ENCODE measurements at places on chromosomes 1 and 21. TPM values are rescaled to one million over a fixed set of nuclear protein-coding genes. Genes with fewer than 3 reads are reported as not detected.
A peak's percentile ranks its signal among the peaks of the same experiment; 100 is the strongest.

DNA sequence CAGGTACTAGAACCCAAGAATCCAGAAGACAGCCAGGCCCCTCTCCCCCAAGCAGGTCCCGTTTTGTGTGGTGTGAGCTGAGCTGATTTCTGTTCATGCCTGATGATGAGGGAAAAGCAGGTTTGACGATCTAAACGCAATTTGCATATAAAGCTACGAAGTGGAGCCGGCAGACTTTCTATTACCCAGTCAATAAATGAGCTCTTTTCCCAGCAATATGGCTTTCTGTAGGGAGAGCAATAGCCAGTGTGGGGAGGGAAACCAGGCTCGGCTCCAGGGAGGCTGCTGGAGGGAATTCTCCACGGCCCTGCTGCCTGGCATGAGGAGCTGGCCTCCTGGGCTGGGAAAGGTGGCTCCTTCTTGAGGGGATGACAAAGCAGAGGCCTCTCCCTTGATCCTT is 140.7 kb upstream of the AJAP1 start:
- H3K27me3 ChIP-seq = peaks cover 12% of the 10 kb centered on the region
- H3K4me1 ChIP-seq = peaks cover 13% of the 10 kb centered on the region
- no peak for DNase-seq
- no peak overlapping the region for H3K27ac ChIP-seq
- no peak overlapping the region for H3K4me3 ChIP-seq

DNA sequence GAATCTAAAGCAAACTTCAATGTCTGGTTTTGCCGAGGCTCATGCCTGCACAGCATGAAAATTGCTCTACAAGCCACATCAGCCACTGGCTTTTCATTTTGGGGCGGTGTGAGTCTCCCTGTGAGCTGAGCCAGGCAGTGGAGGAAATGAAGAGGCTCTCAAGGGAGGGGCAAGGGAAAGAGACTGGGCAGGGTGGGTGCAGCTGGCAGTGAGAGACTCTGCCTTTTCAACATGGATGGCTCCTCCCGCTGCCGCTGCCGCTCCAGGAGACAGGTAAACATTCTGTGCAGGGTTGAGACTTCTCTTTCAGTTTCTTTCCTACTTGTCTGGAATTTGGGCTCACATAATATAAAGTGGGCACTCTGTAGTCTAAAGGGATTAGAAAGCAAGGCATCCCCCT is 11.3 kb upstream of the CTSE start:
- H3K4me1 ChIP-seq = no peaks in the 10 kb centered on the region
- H3K27me3 ChIP-seq = no peaks in the 10 kb centered on the region
- peak overlapping the region; percentile 20 for H3K27ac ChIP-seq
- no peaks in the 10 kb centered on the region for H3K36me3 ChIP-seq
- no peak overlapping the region for H3K4me3 ChIP-seq
- no peak for DNase-seq

DNA sequence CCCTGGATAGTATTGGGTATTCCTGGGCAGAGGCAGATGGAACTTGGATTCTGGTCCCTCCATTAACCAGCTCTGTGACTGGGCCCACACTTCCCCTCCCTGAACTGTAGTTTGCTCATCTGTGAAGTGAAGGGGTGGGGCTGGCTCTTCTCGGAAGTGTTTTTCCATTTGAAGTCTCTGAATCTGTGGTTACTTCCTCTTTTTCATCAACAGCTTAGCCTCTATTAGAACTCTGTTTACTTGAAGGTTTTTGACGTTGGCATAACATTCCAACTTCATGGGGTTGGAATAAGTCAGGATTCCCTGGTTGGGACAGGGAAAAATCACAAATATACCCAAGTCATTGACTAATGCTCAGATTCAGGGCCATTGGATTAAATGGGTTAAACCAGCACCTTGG is 3.6 kb downstream of the KIAA0040 start:
- H3K27me3 ChIP-seq = no peaks in the 10 kb centered on the region
- peaks cover 8% of the 10 kb centered on the region for H3K36me3 ChIP-seq
- DNase-seq = no peak
- H3K4me3 ChIP-seq = no peak overlapping the region
- H3K4me1 ChIP-seq = peaks cover 18% of the 10 kb centered on the region

- no peaks in the 10 kb centered on the region for H3K36me3 ChIP-seq
- no peaks in the 10 kb centered on the region for H3K27me3 ChIP-seq
- no peaks in the 10 kb centered on the region for H3K4me1 ChIP-seq
- H3K4me3 ChIP-seq = no peak overlapping the region
Observed at GRCh38 chr1:80448081-80448480, 1352.7 kb upstream of the ADGRL2 start.

DNA sequence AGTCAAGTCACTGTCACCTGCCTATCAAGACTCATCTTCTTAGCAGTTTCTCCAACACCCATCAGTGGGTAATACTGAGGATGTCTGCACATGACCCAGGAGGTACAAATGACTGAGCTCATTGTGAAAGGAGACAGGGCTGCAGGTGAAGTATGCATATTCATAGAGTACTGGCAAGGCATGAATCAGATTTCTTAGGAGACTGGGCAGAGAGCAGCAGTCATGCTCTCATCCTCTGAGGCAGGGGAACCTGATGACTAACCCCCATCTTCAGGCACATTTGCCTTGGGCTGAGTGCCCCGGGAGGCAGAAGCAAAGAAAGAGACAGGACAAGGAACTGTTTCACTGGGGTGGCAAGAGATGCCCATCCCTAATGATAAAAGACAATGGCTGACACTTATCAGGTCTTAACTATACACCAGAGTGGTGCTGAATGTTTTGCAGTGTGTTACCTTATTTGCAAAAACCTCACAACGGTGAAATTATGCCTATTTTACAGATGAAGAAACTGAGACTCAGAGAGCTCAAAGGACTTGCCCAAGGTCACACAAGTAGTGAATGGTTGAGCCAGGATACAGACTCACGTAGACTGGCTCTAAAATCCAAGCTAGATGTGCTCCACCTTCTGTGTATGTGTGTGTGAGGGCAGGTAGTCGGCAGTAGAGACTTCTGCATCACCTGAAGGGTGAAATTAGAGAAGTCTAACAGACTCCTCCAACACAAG is 9.2 kb upstream of the GRHL3 start:
- no peaks in the 10 kb centered on the region for H3K27me3 ChIP-seq
- no peaks in the 10 kb centered on the region for H3K36me3 ChIP-seq
- H3K4me3 ChIP-seq = no peak overlapping the region

DNA sequence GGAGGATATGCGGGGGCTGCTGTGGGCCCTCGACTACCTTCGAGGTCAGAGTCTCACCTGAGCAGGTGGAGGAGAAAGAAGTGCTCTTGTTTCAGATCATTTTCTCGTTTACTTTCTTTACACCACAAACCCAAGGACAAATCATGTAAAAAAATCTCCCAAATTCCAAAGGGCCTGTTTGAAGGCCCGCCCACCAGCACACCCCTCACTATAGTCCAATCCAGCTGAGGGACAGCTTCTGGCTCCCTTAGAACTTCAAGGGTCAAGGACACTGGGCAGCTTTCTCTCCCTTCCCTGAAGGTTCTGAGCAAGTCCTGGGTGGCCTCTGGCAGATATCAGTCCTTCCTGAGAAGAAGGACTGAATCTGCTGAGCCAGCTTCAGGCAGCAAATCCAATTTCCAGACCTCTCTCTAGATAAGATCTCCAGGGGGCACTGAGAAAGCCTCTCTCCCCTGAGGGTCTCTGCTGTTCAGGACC is 5.5 kb downstream of the STK40 start:
- DNase-seq = no peak
- H3K36me3 ChIP-seq = no peaks in the 10 kb centered on the region
- no peak overlapping the region for H3K27ac ChIP-seq
- H3K4me3 ChIP-seq = no peak overlapping the region

DNA sequence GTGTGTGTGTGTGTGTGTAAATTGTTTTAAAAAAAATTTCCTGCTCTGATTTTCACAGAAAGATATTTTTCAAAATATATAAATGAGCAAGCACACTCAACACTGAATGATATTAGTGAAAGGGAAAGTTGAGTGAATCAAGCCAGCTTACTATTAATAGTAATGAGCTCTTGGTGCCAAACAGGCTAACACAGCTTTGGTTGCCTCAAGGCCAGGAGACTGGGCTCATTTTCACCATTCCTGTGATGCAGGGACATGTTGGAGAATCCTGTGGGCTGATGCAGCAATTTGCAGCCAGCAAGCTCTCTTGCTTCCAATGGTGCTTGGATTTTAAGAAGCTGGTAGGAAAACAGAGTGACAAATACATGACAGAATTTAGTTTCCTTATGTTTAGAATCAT is 30.2 kb downstream of the PLA2G4A start:
- no peaks in the 10 kb centered on the region for H3K27me3 ChIP-seq
- no peak overlapping the region for H3K4me3 ChIP-seq
- H3K36me3 ChIP-seq = no peaks in the 10 kb centered on the region
- H3K4me1 ChIP-seq = no peaks in the 10 kb centered on the region
- DNase-seq = no peak

GRCh38 chr1:8193840-8194406 is 124.0 kb upstream of the SLC45A1 start:
- H3K4me1 ChIP-seq = peaks cover 18% of the 10 kb centered on the region
- no peaks in the 10 kb centered on the region for H3K27me3 ChIP-seq
- H3K4me3 ChIP-seq = no peak overlapping the region
- no peak for DNase-seq
- H3K27ac ChIP-seq = no peak overlapping the region

- no peak for DNase-seq
- H3K4me3 ChIP-seq = no peak overlapping the region
- no peaks in the 10 kb centered on the region for H3K27me3 ChIP-seq
- H3K4me1 ChIP-seq = peaks cover 8% of the 10 kb centered on the region
- no peak overlapping the region for H3K27ac ChIP-seq
Observed at GRCh38 chr1:67465375-67465774, 35.2 kb upstream of the SERBP1 start.

- no peaks in the 10 kb centered on the region for H3K36me3 ChIP-seq
- no peak for DNase-seq
Observed at GRCh38 chr21:35231090-35231489, 182.0 kb upstream of the RUNX1 start.

DNA sequence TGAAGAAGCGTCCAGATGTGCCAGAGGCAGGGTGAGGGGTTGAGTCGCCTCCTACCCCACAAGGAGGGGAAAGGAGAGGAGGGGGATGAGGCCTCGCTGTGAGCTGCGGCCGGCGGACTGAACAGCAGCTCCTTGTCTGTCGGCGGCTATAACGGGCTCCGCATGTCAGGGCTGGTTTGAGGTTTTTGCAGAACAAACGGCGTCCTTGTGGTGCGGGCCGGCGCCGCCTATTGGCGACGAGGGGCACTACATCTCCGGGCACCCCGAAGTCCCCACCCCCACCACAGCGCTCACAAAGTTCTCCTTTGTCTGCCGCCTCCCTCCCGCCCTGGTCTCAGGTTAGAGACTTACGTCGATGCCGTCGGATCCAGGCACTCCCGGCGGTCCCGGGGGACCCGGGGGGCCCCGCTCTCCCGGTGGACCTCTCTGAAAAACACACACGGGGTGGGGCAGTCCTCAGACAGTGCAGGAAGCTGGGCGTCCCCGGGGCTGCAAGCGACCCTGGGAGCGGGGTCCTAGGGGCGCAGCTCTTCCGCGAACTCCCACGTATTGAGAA is 1.8 kb downstream of the COL9A2 start:
- H3K4me3 ChIP-seq = no peak overlapping the region
- H3K4me1 ChIP-seq = peaks cover 31% of the 10 kb centered on the region
- DNase-seq = peak; percentile 96
- no peaks in the 10 kb centered on the region for H3K27me3 ChIP-seq
- H3K36me3 ChIP-seq = no peaks in the 10 kb centered on the region
- no peak overlapping the region for H3K27ac ChIP-seq

DNA sequence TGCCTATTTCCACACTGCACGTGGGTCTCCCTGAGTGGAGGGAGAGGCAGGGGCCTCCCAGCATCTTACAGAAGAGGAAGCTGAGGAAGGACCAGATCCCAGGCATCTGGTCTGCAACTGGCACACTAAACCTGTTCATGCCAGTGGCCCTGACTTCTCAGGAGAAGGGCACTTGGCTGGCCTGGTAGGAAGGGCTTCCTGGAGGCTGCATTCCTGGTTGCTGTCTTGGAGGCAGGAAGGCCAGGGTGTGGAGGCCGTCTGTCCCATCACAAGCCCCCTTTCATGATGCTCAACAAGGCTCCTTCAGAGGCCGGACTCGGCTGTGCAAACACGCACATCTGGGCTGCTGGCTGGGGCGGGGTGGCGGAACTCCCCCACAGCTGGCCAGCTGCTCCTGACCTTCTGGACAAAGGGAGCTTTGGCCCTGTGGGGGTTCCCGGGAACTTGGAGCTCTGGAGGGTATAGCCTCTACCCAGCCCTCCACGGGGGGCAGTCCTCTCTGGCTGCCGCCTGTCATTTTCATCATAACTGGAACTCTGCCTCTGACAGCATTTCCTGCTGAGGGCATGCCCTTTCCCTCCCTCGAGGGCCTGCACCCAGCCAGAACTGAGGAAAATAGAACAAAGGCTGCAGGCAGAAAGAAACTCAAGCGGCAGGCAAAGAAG is 39.2 kb upstream of the POU3F1 start:
- peak; percentile 21 for DNase-seq
- no peaks in the 10 kb centered on the region for H3K36me3 ChIP-seq
- no peaks in the 10 kb centered on the region for H3K4me1 ChIP-seq
- no peaks in the 10 kb centered on the region for H3K27me3 ChIP-seq
- H3K27ac ChIP-seq = no peak overlapping the region

- H3K4me1 ChIP-seq = no peaks in the 10 kb centered on the region
- no peaks in the 10 kb centered on the region for H3K27me3 ChIP-seq
- no peak for DNase-seq
- no peak overlapping the region for H3K4me3 ChIP-seq
- no peak overlapping the region for H3K27ac ChIP-seq
- no peaks in the 10 kb centered on the region for H3K36me3 ChIP-seq
Observed at GRCh38 chr1:108043707-108044106, 78.7 kb upstream of the VAV3 start.

- no peak overlapping the region for H3K27ac ChIP-seq
- no peaks in the 10 kb centered on the region for H3K27me3 ChIP-seq
- DNase-seq = no peak
- H3K4me1 ChIP-seq = no peaks in the 10 kb centered on the region
- H3K4me3 ChIP-seq = no peak overlapping the region
Observed at GRCh38 chr1:242568666-242569065, 44.2 kb upstream of the PLD5 start.

DNA sequence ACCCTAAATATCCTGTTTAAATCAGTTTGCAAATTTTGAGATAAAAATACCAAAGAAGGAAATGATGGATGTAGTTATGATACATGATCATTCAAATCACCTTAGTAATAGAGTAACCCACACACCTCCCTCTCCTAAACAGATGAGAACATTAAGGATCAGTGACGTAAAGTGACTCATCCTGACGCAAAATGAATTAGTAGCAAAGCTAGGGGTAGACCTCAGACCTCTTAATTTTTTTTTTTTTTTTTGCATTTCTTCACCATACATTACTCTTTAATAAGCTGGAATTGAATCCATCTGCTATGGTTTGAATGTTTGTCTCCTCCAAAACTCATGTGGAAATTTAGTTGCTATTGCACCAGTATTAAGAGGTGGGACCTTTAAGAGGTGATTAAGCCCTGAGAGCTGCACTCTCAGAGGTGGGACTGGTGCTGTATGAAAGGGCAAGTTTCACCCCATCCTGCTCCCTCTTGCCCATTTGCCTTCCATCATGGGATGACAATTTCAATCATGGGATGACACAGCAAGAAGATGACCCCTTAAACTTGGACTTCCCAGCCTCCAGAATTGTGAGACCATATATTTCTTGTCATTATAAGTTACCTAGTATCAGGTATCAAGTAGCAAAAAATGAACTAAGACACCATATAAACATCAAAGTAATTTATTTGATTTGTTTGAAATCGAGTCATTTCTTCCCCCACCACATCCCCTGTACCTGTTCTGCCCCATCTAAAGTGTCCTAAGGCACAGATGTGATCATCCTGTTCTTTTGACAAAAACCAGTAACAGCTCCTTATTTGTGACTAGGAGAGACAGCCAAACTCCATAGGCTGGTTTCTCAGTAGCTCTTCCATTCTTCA is 114.6 kb upstream of the DUSP10 start:
- no peak overlapping the region for H3K4me3 ChIP-seq
- H3K27ac ChIP-seq = no peak overlapping the region
- H3K36me3 ChIP-seq = no peaks in the 10 kb centered on the region

LRRC8B gene
- total RNA-seq = 16.0 TPM

SOAT1 gene
- total RNA-seq = 76.0 TPM

IL19 gene
- 0.12 TPM for total RNA-seq

SPRR1A gene
- not detected for total RNA-seq

CFHR5 gene
- total RNA-seq = not detected

Data from lung (tissue), 17 donors.